Transverse colon (tissue), 4 donors: ENCODE measurements at places on chromosomes 1 and 21. TPM values are rescaled to one million over a fixed set of nuclear protein-coding genes. Genes with fewer than 3 reads are reported as not detected.

IGSF5 gene
- 0.27 TPM for total RNA-seq

- no peak for DNase-seq
Observed at GRCh38 chr1:209758400-209758799, 2.5 kb downstream of the TRAF3IP3 start.

- no peak for DNase-seq
Observed at GRCh38 chr1:38139738-38140487, 93.3 kb upstream of the POU3F1 start.

GRCh38 chr1:208160259-208160819, 83.8 kb downstream of the PLXNA2 start:
- DNase-seq = no peak

DNA sequence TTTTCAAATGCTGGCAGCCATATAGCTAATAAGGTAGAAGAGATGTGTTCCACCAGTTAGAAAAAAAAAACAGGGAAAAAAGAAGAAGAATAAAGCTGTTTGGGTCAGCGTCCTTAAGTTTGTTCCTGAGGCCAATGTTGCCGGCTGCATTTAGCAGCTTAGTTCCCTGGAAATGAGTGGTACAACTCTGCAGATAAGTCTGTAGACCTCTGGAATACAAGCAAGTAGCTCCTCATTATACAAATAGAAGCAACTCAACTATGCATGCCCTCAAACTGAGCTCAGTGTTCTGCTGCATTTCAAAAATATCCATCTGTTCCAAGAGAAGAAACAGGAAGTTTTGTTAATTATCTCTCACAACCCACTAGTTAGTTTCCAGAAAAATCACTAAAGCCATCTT, 181.2 kb upstream of the PKN2 start:
- DNase-seq = no peak
